ENCODE measurements at places on chromosomes 2 and 18.

GRCh38 chr2:235857598-235857997 lies 310.6 kb downstream of the GBX2 start:
- DNase-seq: no peak

DNA sequence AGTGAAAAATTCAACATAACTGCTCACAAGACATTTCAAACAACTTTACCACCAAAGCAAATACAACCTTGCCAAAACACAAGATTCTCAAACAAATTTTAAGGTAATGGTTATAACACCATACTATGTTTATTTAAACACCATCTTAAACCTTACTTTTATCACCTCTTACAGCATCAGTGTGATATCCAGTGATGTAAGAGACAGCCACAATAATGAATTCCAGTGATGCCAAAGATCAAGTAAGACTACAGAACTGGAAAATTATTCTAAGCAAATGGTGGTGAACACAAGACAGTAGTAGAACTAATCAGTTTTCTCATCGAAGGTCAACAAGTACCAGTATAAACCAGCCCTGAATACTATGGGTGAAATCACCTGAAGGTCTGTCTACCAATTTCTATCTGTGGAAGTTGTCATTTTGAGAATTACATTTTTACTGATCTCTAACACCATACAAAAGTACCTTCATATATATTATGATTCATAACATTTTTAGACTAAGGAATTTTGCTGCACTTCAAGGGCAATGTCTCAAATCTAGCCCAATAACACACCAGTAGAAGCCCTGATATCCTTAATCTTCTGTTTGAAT lies 146.2 kb downstream of the RBMS1 start:
- no peak for DNase-seq

DNA sequence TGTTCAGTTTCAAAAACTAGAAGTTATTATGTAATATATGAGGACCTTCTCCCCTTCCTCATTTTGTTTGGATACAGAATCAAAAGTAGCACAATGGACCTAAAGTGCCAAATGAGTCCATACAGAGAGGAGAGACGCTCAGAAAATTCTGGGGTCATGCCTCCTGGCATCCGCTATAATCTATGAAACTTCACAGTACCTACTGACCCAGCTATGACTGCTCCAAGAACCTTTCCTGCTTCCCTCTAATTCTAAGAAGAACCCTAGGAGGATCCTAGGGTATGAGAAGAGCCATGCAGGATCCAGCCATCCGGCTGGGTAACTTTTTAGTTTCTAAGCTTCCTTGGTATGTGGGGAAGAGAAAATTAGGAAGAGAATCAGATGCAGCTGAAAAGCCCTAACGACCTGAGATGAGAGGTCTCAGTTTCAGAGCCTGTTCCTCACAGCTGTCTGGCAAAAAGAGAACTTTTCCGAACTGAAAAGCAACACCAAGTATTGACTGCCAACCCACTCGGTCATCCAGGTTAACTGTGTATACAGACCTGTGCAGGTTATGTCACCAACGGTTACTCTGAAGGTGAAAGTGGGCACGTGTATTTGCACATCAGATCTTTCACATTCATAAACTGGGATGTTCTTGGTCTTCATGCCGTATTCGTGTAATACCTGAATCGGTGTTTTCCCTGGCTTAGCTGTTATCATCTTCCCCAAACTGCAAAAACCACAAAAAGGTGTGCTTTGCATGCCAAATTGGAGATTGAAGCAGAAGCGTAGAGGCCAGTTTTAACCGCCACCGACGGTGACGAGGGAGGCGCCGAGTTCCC lies 1.1 kb downstream of the PRKRA start:
- no peak for DNase-seq

DNA sequence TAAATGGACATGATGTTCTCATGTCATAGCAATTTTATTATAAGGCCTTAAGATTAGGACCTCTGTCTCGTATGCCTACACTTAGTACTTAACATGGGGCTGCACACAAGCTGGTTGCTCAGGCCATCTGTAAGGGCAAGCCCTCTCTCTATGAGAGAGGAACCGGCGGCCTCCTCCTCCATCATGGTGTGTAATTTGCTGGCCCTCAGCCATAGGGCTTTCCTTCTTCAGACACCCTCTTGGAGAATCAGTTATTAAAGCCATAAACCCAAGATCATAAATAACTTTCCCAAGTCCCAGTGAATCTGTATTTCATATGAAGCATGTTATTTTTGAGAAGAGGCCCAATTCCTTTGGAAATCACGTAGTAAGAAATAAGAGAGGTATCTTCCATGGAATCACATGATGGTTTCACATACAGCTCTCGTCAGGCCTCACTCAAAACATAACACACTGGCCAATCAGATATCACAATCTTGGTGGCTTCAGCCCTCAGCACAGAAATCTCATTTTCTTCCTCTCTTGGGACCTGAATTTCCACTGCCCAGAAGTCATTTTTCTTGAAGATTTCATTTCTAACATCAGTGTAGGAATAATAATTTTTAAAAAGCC lies 92.6 kb downstream of the RDH14 start:
- DNase-seq: no peak

DNA sequence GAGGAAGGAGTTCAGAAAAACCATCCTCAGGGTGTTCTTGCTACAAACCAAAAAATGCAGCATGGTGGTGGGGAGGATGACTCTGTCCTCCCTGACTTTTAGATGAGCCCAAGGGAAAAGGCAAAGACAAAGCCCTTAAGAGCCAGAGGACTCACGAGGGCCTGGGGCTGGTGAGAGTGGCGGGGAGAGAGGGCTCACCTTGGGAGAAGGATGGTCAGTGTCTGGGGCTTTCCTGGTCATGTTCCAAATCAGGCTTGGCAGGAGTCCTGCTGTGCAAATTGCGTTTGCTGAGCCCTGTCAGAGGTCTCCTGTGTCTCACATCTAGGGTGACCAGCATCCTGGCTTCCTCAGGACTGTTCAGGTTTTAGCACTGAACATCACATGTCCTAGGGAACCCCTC lies 4.7 kb downstream of the UGT1A1 start:
- no peak for DNase-seq

- no peak for DNase-seq
Measured at GRCh38 chr2:97935719-97936161, 60.0 kb downstream of the TMEM131 start.

GRCh38 chr2:190043441-190043840 lies 19.1 kb downstream of the MSTN start:
- no peak for DNase-seq

GRCh38 chr2:14551069-14551468 lies 81.4 kb upstream of the LRATD1 start:
- DNase-seq: no peak

DNA sequence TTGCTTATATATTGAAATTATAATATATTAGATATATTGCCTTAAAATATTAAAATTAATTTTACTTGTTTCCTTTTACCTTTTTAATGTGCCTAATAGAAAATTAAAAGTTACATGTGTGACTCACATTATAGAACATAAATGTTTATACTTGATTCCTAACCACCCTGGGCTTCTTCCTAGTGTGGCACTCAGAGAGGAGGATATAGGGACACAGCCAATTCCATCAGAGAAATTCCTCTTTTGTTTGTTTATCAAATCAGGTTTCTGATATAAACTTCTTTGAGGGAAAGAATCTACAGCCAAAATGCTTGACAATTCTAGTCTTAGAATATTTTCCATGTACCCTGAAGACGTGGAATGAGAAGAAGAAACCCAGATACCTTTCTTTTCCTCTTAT lies 348.9 kb upstream of the NRP2 start:
- DNase-seq: no peak

DNA sequence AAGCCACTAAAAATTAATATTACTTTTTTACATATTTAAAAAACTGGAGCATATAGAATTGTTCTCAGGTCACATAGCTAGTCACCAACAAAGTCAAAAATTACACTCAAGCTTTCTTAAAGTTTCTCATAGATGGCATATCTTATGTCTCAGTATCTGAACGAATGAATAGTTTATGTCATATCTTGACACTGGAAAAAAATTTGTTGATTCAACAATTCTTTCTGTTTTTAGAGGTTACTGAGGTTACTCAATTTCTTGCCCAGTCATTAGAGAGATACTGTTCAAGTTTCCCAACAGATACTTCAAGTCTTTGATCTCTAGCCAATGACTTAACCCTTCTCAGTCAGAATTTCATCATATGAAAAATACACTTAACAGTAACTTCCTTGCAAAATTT lies 113.1 kb upstream of the XIRP2 start:
- DNase-seq: no peak

GRCh38 chr18:27213123-27213717 lies 28.1 kb upstream of the CHST9 start:
- no peak for DNase-seq

DNA sequence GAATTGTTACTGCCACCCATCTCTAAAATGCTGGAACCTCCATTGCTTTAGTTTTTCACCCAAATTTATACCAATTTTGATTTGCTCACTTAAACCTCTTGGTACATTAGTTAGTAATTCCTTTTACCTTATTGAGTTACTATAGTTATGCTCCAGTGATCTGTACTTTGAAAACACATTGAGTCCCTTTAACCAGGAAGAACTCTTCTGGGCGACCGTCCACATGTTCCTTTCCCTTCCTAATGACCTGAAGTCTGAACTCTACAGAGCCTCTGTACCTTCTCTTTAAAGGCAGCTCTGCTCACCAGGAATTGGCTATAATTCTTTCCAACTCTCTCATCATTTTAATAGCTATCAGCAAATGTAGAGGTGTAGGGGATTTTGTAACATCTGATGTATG lies 290.0 kb downstream of the NEDD4L start:
- no peak for DNase-seq

DNA sequence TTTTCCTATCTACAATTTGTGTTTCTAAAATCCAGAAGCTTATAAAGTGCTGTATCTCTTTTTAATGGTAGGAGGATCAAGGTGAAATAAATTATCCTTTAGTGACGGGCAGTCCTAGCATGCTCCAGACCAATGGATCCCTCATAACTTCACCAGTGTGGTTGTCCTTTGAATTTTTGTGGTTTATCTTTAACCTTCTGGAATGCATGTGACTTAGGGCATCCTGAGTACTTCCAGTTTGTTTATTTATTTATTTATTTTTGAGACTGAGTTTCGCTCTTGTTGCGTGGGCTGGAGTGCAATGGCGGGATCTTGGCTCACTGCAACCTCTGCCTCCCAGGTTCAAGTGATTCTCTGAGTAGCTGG lies 40.4 kb downstream of the NUP35 start:
- no peak for DNase-seq

- DNase-seq: no peak
Measured at GRCh38 chr18:49061991-49062831, 111.4 kb upstream of the SMAD7 start.

DNA sequence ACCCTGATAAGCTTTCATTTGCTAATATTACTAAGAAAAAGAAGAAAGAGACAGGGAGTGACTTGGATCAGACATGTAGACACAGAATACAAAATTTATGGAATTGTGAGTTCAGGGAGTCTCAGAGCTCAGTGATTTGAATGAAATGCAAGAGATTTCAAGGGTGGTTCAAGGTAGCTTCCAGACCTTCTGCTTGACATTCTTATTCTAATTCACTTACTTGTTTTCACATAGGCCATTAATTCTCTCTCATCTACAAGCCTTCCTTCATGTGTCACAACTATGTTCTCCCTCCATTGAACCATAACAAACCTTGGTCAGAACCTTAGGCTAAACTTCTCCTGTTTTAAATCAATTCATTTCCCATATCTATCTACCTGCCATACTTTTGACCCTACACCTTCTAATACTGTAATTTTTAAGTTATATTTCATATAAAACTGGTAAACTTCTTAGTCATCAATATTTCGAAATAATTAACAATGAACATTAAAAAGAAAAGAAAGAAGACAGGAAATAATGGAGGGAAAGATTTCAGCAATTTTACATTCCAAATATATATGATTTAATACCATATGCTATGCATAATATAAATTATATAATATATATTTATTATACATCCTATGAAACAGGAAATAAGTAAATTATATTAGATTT lies 139.2 kb upstream of the PDE1A start:
- no peak for DNase-seq

DNA sequence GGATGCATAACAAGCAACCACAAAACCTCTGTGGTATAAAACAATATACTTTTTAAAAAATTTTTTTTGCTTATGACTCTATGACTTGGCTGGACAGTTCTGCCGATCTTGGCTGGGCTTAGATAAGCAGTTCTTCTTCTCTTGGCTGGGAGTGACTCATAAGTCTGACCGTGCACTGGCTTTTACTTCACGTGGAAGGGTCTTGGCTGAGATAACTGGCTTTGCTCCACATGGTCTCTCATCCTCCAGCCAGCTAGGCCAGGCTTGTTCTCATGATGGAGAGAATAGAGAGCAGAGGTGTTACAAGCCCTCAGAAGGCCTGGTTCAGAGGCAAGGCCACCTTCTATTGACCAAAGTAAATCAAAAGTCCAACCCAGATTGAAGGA lies 178.9 kb upstream of the SERPINE2 start:
- DNase-seq: no peak

GRCh38 chr18:57436965-57437333 lies 1.8 kb downstream of the ONECUT2 start:
- no peak for DNase-seq

DNA sequence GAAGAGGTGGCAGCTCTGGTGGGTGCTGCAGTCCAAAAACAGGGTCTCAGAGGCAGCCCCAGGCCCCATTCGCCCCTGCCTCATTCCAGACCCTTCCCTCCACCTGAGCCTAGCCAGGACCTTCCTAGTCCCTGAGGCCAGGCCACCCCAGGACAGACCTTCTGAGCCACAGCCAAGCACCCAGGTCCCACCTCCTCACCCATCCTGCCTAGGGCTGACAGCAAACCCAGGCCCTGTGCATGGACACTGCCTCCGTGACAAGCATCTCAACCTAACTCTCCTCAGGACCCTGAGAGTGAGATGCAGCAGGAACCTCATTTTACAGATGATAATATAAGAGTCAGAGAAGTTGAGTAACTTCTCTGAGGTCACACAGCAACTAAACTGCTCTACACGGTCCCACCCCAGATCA lies 15.5 kb downstream of the ADRA2B start:
- no peak for DNase-seq

- no peak for DNase-seq
Measured at GRCh38 chr2:18645315-18645714, 55.9 kb upstream of the NT5C1B start.

- no peak for DNase-seq
Measured at GRCh38 chr18:35324926-35325655, 19.1 kb downstream of the ZNF24 start.

DNA sequence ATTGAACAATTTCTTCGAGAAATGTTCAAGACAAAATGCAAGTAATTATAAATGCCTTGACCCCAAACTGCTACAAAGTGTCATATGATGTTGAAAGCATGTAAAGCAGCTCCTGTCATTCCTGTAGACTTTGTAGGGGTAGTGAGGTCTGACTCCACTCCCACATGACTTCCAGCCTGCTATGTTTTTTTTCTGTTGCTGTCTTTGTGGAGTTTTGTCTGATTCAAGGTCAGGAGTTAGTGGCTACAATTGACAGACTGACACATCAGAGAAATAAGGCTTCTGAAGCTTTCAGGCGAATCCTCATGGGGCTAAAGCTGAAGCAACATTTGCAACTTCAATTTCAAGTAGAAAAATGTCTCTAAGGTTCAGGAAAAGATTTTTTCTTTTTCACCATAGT lies 63.9 kb upstream of the CCDC195 start:
- no peak for DNase-seq

All from activated T-helper 1 cell treated with anti-CD3 and anti-CD28 coated beads, Interleukin-2, amount 50 U/mL, for 16 hours (primary cell).